RWPE1 (cell line): ENCODE measurements at places on chromosomes 1 and 21.

GRCh38 chr1:30511106-30511505 lies 212.3 kb downstream of the MATN1 start:
- DNase-seq: no peak

DNA sequence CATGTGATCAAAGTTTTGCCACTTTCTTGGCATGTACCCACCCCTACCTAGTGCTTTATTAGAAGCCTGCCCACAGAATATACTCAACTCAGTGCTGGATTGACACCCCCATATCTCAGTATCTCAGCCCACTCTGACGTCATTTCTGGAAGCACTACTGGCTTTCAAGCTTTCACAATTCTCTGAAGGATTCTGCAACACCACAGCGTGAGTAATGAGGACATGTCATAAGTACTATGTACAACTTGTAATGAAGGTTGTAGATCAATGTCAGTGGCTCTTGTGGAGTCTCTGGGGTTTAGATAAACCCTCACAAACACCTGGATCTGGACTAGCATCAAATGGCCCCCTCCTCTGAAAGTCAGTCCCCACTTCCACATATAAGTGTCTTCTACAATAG lies 57.2 kb downstream of the TNFSF4 start:
- peak; percentile 79 for DNase-seq

DNA sequence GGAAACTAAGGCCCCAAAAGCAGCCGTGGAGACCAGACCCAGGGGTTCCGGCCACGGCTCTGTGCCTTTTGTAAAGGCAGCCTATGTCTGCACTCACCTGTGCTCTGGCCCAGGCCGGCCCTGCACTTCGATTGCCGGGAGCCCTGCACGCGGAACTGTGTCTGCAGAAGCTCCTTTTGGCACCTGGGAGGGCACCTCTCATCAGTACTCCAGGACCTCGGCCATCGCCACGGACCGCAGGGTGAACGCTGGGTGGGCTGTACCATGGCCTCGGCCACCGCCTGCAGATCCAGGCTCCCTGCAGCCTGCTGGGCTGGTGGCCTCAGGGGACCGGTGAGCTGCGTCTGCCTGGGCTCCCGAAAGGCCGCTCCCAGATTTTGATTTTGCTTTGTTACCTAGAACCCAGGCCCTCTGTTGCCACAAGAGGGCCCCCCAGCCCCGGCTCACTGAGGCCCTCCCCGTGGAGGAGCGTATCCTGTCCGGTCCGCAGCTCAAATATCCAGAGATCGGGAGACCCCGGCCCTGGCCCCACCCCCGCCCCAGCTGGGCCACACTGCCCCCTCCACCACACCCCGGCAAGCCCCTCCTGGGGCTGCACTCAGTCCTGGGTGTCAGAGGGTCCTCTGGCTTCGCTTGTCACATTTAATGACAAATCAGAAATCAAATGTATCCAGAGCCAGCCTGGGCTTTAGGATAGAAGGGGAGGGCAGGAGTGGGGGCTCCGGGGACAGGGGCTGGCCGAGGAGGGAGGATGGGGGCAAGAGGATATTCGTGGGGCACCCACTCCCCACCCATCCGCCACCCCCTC lies 60.2 kb upstream of the PDE9A start:
- peak; percentile 92 for DNase-seq

GRCh38 chr21:45370575-45370974 lies 34.4 kb upstream of the COL18A1 start:
- no peak for DNase-seq

GRCh38 chr21:42740405-42740909 lies 87.0 kb downstream of the PDE9A start:
- no peak for DNase-seq

DNA sequence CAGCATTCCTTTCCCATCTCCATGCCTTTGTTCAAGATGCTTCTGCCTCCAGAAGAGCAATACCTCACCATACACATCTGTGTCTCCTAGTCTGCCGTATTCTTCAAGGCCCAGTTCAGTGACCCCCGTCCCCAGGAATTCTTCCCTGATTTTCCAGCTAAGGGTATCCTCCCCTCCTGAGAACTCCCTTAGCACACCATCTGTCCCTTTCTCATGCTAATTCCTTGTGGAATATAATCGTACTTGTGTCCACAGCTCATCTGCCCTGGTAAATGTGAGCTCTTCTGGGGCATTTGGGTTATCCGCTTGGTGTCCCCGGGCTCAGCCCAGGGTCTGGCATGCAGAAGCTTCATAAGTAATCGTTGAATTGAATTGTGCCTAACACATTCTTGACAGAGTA lies 40.9 kb downstream of the BEND5 start:
- no peak for DNase-seq

DNA sequence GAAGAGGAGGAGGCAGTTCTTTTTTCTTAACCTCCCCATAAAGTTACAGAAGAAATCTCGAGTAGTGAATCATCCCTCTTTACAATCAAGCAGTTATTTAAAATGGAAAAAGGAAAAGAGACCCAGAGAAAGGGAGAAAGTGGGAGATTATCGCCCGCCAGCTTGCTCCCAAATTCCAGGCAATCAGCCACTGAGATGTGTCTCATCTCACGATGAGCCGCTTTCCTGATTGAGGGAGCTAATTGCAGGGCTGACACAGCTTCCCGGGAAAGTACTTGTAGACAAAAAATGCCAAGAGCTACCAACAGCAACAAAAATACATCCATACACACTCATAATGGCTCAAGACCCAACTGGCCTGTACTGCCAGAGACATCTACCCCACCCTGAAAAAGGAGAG lies 191.6 kb upstream of the ZC3H12A start:
- DNase-seq: no peak

GRCh38 chr1:24635195-24635843 lies 7.8 kb upstream of the SRRM1 start:
- peak; percentile 62 for DNase-seq

GRCh38 chr1:92980732-92981647 lies 19.7 kb upstream of the DIPK1A start:
- DNase-seq: no peak

DNA sequence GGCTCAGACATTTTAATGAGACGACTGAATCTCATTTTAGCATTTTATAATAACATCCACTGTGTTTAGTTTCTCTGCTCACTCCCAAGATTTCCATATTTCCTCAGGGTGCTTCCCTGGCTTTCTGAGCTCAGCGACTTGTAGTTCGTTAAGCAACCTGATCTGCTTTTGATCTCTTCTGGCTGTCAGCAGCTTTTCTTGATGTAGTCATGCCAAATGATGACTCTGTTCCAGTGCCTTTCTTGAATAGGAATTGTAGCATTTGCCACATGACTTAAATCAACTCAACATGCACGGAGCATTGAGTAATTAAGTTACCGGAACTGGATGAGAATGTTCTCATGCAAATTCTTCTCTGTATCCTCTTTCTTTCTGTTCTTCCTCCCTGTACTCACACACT lies 246.1 kb downstream of the FMN2 start:
- peak; percentile 8 for DNase-seq

GRCh38 chr1:183914891-183915290 lies 110.0 kb downstream of the RGL1 start:
- DNase-seq: no peak

GRCh38 chr1:156805766-156806511 lies 10.7 kb downstream of the SH2D2A start:
- DNase-seq: no peak

DNA sequence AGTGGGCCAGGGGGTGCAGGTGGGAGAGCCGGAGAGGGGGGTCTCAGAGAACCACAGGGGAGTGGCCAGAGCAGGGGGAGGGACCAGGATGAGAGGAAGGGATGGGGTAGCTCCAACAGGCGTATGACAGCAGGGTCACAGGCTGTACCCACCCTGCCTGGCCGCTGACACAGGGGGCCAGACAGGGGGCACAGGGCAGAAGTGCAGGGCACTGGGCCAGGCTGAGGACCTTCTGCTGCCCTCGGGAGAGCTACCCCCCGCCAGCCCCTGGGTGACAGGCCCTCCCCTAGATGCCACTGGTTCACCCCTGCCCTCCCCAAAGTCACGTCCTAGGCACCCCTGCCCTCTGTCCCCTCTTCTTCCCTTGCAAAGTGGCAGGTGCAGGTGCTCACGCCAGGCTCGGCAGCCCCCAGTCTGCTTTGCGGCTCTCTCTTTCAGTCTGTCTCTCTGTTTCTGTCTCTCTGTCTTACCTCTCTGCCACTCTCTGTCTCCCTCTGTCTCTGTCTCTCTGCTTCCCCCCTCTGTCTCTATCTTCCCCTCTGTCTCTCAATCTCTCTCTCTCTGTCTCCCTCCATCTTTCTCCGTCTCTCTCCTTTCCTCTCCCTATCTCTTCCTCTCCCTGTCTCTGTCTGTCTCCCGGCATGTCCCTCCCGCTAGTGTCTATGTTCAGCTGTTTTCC lies 48.5 kb downstream of the WNT9A start:
- DNase-seq: no peak

DNA sequence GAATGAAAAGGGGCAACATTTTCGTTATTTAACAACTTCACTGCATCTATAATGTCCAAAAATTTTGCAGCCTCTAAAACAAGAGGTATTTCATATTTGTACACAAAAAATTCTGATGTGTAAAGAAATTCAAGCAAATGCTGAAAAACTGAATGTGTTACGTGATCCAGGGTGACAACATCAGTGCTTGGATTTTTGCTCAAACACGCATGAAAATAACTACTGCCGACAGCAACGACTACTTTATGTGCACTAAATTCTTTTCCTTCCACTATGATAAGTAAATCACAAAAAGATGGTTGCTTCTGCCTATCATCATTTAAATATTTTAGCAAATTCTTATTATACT lies 53.4 kb upstream of the ASPM start:
- no peak for DNase-seq

DNA sequence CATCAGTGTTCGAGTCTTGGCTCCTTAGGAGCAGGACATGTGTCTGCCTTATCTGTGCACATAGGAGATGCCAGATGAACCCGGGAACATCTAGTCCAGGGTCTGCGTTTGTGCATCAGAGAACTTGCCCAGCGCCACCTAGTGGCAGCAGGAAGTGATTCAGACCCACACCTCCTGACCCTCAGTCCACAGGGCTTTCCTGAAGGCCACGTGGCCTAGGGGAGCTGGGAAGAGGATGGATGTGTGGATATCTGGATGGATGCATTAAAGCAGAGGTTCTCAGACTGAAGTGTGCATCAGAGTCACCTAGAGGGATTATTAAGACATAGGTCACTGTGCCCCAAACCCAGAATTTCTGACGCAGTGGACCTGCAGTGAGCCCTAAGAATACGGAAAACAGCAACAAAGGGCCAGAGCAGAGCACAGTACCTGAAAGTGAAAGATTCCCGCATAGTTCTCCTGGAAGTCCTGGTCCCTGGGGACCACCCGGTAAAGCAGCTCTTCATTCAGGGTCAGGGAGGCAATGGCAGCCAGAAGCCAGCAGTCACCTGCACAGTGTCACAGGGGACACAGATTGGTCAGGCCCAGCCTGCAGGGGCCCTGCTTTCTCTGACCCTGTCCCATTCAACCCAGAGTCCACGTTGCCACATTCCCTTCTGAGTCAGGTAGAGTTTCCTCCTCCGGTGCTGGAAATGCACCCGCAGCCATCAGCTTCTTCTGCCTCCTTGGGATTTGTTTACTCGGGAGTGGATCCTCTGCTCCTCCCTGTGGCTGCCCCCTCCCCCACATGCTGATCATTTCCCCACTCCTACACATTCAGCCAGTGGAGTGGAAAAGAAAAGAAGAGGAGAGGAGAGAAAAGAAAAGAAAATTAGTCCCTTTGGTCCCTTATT lies 37.0 kb downstream of the CAPN8 start:
- peak; percentile 30 for DNase-seq

DNA sequence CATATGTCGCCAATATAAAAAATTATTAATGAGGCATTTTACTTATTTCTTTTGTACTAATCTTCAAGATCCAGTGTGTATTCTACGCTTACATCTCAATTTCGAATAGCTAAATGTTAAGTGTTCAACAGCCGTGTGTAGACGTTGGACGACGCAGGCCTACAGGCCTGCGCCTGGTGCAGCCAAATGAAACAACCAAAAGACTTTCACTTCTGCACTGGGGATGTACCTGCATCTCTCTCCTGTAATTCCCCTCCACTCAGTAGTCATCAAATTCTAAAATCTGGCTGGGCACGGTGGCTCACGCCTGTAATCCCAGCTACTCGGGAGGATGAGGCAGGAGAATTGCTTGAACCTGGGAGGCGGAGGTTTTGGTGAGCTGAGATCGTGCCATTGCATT lies 76.8 kb upstream of the HNRNPU start:
- DNase-seq: no peak

DNA sequence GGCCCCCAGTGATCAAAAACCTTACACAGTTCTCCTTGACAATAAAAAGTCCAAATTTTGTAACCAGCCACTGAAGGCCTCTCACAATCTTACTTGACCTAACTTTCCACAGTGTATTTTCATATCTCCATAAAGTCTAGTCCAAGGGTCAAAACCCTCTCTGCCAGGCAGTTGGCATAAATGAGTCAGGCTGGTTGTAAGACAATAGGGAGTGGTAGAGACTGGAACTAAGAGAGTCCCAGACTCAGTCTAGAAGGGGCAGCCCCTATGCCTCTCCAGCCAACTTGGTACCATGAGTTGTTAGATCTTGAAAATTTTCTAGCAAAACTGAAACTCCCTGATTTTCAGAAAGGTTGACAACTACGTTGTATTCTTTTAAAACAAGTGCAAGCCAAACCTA lies 21.0 kb downstream of the KIF21B start:
- DNase-seq: no peak

DNA sequence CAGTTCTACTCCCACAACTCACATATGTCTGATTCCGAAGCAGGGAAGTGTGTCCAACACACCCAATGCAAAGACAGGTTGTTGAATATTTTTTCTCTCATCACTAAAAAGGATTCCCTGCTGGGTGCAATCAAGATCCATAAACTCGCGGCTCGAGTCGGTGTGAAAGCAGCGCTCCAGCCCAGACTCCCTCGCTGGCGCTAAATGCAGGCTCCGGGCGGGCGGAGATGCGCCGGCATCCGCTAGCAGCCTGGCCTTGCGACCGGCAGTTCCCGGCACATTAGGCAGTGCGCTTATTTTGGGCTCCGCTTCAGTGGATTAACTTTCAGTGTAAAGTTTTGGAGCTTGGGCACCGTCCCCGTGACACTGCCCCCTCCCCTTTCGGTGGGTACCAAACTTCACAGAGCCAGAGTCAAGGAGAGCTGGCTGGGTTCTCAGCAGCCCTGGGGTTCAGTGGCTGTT lies 87.7 kb upstream of the POU3F1 start:
- DNase-seq: no peak

DNA sequence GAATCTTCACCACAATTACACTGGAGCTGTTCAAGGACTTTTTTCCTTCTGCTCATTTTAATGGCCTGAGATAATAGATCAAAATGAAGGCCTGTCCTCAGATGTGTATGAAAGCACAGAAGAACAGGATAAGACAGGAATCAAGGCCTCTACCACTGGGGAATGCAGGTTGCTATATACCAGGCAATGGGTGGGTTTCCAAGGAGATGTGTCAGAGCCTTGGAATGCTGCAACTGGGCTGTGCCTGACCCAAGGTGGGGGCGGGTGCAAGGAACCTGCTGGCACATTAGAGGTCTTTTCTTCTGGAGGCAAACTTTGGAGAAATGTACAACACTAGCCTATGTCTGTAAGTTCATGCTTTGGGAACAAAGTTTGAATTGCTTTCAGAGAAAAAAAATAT lies 21.7 kb upstream of the LAMC2 start:
- DNase-seq: peak; percentile 92

GRCh38 chr21:34052171-34052570 lies 21.2 kb upstream of the MRPS6 start:
- DNase-seq: no peak
